ENCODE measurements at places on chromosomes 1 and 21.

- no peak for DNase-seq
Observed at GRCh38 chr1:230333590-230334446, 92.3 kb downstream of the PGBD5 start.

- DNase-seq: no peak
Observed at GRCh38 chr1:167808104-167808503, 86.3 kb downstream of the MPZL1 start.

DNA sequence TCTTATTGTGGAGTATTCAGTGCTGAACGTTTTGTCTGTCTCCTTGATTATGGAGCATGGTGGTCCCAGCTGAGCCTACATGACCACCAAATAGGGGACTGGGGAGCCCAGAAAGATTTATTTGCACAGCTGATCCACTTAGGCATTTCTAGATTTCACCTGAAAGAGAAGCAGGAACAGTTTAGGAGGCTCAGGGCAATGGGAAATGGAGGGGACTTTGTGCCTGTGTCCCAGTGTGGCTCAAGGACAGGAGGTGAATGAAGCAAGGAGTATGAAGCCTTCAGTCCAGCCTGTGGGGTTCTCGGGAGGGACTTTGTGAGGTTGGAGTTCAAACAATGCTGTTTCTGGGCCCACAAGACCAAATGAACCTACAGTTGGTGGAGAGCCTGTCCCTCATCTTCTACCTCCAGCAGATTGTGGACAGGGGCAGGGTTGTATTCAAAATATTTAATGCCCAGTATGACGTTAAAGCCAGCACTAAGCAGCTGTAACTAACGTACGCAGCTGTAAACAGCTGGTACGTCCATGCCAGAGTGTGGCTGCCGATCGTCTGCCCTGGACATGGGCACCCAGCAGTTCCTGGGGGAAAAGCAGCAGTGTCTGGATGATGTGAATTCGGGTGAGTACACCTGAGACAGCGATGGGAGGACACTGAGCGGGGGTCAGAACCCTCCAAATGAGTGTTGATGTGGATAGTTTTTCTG, 164.9 kb upstream of the RAB4A start:
- no peak for DNase-seq

GRCh38 chr1:10717296-10718082, 79.0 kb downstream of the CASZ1 start:
- DNase-seq: no peak

GRCh38 chr1:44405031-44405797, at the start of gene RNF220:
RNF220 (plus strand) TSS chr1:44405255.
- DNase-seq: peak; percentile 19

GRCh38 chr1:184212649-184213314, 161.3 kb downstream of the TSEN15 start:
- no peak for DNase-seq

DNA sequence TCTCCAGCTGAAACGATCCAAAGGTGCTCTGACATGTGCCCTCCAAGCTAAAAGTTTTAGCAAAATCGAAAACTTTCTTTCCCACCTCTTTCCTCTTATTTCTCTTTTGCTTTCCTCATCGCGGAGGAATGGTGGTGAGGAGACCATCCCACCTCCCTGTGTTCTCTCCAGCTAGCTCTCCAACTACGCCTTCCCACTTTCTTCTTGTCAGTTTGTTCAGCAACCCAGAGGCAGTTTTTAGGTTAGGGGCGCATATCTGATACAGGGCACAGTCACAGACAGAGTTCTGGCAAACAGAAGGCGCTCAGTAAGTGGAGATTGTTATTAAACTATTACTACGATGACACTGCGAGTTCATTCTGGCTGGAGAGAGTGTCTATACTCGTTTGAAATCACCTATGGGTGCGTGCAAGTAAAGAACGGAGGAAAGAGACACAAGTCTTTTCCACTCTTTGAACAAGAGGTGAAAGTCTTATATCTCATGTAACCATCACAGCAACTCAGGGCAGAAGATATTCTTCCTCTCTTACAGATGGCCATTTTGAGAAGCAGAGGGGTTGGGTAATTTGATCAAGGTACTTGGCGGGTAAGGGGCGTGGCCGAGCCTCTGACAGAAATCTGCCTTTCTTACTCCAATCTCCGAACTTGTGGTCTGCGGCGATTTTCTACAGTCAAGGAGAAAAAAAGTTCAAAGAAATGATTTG, 13.9 kb downstream of the HLX start:
- DNase-seq: no peak

DNA sequence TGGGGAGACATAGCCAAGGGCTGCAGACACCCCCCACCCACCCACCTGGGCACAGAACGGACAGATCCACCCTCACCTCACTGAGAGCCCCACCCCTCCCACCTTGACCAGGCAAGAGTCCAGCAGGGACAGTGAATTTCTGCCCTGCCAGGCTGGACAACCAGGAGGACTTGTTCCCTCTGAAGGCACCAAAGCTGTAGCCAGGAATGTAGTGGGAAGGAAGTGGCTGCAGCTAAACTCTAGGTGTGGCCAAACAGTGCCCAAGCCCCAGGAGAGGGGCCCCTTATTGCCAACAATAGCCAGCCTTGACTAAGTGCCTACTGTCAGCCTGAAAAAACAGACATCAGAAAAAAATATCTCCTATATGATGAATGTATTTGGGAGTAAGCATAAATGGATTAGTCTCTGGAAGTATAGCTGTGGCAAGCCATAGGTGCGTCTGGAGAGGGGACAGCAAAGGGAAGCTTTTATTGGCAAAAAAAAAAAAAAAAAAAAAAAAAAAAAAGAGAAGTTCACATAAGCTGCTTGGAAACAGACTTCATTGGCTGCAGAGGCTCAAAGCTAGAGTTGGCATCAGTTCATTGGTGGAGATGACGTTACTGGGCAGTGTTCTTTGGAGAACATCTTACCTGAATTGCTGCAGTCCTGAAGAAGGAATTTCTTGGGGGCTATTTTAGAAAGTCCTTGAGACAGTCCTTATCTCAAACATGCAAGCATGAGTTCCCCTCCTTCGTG, 64.1 kb upstream of the TMEM51 start:
- no peak for DNase-seq

- DNase-seq: no peak
Observed at GRCh38 chr1:4584449-4584848, 70.0 kb upstream of the AJAP1 start.

GRCh38 chr21:39842741-39843459, 24.3 kb upstream of the PCP4 start:
- DNase-seq: no peak

GRCh38 chr1:13812456-13813397, 112.7 kb downstream of the PRDM2 start:
- no peak for DNase-seq

Measured in activated gamma-delta T cell treated with Interleukin-2 at 50 U/mL for 16 hours (primary cell).